Peyer's patch (tissue), 4 donors: ENCODE measurements at places on chromosomes 7 and 10. TPM values are rescaled to one million over a fixed set of nuclear protein-coding genes. Genes with fewer than 3 reads are reported as not detected.

Gene AQP1
- total RNA-seq, result 86.5 TPM

Gene DNAJB9
- 10.9 TPM for total RNA-seq

Gene ABCB4
- 1.2 TPM for total RNA-seq

DNA sequence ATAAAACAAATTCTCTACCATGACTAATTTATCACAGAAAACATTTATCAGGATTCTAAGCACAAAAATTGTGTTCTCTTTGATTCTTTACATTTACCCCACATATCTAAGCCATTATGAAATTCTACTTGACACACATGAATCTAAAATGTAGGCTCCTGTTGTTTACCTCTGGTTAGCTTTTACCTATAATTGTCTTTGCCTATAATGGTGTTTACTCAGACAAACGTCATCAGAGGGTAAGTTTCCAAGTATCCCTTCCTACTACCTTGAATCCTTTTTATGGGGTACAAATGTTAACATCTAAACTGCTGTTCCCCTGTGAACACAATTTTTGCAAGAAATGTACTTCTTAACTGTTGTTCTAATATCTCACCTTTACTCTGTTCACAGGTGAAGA lies 63.5 kb downstream of the MINDY3 start:
- DNase-seq, result no peak

DNA sequence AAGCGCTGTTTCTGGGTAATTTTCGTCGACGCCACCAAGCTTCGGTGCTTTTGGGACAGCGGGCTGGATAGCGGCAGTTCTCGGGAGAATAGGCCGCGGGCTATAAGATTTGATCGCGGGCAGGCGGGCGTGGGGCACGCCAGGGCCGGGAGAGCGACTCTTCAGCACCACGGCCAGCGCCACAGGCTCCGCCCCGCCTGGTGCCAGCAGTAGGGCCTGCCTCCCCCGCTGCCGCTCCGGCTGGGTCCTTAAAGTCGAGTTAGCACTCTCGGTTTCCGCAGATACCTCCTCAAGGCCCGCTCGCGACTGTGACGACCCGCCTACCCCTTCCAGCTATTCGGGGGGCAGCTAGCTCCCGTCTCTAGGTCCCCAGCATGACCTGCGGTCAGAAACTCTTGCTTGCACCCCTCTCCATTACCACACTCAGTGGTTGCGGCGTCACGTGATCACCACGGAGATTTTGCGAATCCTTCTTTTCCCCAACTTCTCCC lies 9.4 kb downstream of the NXPH1 start:
- DNase-seq, result no peak

GRCh38 chr7:69036301-69036700 lies 562.0 kb upstream of the AUTS2 start:
- DNase-seq, result no peak

- DNase-seq, result no peak
These were observed 48.4 kb upstream of the PODXL start for GRCh38 chr7:131604841-131605279.

DNA sequence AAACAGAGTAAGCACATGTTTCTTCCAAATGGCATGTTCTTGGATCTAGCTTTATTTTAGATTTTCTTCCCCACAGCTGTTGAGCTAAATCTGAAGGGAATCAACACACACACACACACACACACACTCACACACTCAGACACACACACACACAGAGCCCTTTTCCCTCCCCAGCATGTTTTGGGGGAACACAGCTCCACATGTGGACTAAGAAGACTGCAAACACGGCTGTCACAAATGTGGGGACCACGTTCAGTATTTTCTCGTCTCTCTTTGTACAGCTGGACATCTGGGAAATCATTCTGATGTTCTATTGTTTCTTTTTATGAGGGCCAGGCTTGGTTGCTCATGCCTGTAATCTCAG lies 116.3 kb downstream of the ABLIM1 start:
- DNase-seq, result no peak

DNA sequence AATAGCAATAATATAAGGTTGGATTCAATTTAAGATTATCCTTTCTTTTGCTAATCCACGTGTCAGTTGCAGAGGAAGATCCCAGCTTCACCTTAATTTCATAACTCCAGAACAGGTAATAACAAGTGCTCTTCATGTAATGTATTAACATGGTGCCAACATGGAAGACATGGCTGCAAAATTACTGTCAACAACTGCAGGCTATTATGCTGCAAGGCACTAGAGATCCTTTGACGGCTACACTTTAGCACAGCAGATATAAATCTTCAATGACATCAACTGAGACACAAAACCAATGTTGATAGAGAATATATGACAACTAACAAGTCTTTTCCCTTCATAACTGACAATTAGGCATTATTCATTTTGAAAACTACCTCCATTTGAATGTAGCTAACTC lies 96.1 kb downstream of the RNF133 start:
- no peak for DNase-seq

DNA sequence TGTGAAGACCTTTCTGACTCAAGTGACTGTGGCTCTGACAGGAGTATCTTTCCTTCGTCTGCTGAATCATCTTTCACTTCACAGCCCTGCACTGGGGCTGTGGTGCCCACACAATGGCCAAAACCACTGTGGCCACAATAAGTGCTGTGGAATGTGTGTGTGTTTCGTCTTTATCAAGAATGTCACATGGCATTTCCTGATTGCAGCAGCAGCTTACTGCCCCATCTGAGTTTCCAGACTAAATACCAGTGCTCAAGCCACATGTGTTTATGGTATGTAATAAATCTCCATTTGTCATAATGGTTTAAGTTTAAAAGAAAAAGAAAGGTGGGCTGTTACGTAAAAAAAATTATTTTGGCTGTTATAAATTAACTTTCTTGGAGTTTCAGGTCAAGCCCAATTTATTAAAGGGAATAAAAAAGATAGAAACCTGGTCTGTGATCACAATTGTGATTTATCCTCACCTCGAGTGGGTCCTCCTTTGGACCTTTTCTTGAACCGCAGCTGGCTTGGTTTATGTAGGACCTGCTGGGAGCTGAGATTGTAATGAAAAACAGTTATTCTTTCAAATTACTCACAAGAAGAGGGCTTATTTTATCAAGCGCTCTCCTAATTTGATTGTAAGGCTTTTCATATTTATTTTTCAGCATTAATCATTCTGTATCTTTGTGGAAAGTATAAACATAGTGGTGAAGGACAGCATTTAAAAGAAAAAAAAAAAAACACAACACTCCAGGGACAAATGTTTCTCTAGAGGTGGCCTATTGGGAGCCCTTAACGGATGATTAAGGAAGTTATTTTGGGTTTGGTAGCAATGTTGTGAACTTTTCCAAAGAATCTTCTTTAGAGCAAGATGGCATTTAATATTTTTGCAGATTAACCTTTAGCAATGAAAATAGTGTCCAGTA lies 116.2 kb downstream of the LRMDA start:
- no peak for DNase-seq

- DNase-seq, result no peak
These were observed 138.3 kb downstream of the DOCK4 start for GRCh38 chr7:112067632-112068540.

GRCh38 chr10:132671228-132672154 lies 114.5 kb downstream of the NKX6-2 start:
- peak; percentile 29 for DNase-seq
